A673 (cell line): ENCODE measurements at places on chromosomes 2 and 18.

DNA sequence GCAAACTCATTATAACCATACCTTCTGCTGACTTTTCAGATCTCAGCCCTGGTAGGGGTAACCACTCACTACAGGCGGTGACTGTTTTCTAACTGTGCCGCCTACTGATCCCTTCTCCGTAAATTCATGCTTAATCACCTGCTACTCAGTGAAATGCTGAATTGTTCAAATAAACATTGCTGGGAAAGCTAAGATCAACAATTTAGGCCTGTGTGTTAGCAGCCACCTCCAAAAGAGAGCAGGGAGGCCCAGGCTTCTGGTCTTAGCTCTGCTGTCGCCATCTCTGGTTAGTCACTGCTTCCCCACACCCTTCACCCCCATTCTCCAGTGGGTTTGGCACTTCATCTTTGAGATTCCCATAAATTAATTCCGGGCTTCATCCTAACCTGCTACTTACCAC lies 21.8 kb upstream of the NT5C1B start:
- H3K4me1 ChIP-seq = no peaks in the 10 kb centered on the region
- H3K4me3 ChIP-seq = no peak overlapping the region
- H3K27me3 ChIP-seq = no peaks in the 10 kb centered on the region
- DNase-seq = no peak
- no peak overlapping the region for H3K27ac ChIP-seq

- H3K4me3 ChIP-seq = no peak overlapping the region
- H3K27ac ChIP-seq = no peak overlapping the region
- H3K36me3 ChIP-seq = no peaks in the 10 kb centered on the region
- no peak for DNase-seq
- H3K4me1 ChIP-seq = no peaks in the 10 kb centered on the region
Observed at GRCh38 chr2:3759331-3759730, 56.0 kb downstream of the DCDC2C start.

DNA sequence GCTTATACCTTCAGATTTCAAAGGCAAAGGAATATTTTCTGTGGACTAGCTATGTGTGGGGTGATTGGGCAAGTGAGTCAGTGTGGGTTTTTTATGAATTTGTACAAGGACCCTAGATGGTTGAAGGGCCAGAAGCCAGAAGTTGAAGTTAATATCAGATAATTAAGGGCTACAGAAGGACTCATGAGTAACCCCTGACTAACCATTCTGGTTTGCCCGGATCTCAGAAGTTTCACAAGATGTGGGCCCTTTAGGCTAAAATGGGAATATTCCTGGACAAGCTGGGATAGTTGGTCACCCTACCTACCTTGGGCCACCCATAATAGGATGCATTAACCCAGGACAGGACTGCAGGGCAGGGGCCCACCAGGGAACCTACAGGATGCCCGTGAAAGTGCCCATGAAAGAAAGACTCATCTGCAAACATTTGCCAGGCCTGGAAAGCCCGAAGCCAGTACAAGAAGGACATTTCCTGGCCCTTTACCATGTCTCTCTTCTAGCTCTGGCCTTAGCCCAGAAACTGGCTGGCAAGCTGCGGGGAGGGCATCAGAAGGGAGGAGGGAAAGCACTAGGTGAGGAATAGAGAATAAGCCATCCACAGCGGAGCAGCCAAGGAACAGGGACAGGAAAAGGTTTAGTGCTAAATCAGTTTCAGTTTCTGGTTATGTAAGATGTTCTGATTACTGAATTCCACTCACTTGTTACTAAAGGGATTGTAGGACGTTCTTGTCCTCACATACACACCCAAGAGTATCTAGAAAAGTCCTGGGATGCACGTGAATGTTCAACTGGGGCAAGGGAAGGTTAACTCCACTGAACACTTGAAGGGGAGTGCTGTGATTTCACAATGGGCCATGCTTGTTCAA lies 33.6 kb downstream of the GCG start:
- H3K27me3 ChIP-seq = no peaks in the 10 kb centered on the region
- H3K4me1 ChIP-seq = no peaks in the 10 kb centered on the region

DNA sequence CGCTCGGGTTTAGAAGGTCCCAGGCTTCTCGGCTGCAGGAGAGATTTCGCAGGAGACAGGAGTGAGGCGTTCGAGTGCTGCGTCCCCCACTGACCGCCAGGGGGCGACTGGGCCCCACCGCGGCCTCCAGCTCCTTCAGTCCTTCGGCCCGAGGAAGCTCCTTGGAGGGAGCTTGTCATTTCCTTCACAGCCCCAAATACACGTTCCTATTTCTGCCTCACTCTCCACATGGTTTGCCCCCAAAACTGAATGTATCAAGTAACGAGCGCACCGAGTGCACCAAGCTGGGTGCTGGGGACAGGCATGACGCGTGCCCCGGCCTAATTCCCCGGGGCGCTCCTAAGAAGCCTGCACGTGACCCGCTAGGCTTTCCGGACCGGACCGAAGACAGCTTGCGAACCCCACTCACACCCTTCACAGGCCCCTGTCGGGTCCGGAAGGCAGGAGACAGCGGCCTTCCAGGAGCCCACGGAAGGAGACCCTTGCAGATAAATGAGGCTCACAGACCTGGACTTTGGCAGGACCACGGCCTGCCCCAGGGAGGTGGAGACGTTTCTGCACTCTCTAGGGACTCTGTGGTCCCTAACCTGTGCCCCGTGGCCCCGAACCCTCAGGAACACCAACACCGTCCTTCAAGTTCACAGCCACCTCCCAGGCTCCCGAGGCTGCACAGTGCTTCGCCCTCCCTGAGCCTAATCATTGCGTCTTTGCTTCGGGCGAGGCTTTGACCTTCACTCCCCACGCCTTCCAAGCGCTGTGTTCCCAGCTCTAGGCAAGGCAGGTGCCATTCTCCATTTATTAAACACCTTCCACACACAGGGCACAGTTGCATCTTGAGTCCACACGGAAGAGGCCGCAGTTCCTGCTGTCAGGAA lies 13.0 kb upstream of the FAHD2A start:
- no peak overlapping the region for H3K27ac ChIP-seq
- no peaks in the 10 kb centered on the region for H3K4me1 ChIP-seq
- H3K36me3 ChIP-seq = no peaks in the 10 kb centered on the region
- H3K4me3 ChIP-seq = no peak overlapping the region
- peak; percentile 79 for DNase-seq
- H3K27me3 ChIP-seq = no peaks in the 10 kb centered on the region

- no peaks in the 10 kb centered on the region for H3K36me3 ChIP-seq
- no peaks in the 10 kb centered on the region for H3K27me3 ChIP-seq
- no peak for DNase-seq
Observed at GRCh38 chr2:221581986-221582385, 9.9 kb upstream of the EPHA4 start.
